ENCODE measurements at places on chromosomes 1 and 21. TPM values are rescaled to one million over a fixed set of nuclear protein-coding genes. Genes with fewer than 3 reads are reported as not detected.

Gene KRTAP21-3
- not detected for total RNA-seq

DNA sequence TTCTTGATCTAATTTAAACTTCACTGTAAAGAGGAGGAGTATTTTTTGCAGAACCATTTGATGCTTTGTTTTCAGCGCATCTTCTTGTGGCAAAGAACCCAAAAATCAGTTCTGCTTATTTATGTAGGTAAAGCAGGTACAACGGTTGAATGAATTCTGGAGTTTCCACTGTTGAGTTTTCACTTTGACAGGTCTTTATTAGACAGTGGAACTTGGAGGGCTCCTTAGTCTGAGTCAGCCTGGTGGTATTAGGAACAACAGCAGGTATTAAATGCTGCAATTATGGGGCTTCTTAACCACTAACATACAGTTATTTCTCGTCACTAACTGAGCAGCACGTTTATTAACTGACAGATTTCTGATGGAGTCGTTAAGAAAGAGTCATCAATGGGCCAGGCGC is 1.2 kb downstream of the LRIG2 start:
- no peaks in the 10 kb centered on the region for H3K36me3 ChIP-seq
- H3K27ac ChIP-seq: peak overlapping the region; percentile 99
- peaks cover 22% of the 10 kb centered on the region for H3K4me1 ChIP-seq
- H3K4me3 ChIP-seq: peak overlapping the region; percentile 99

GRCh38 chr21:45207839-45208626 is 79.7 kb downstream of the POFUT2 start:
- peaks cover 12% of the 10 kb centered on the region for H3K36me3 ChIP-seq
- H3K4me3 ChIP-seq: peak overlapping the region; percentile 34
- peak overlapping the region; percentile 91 for H3K27ac ChIP-seq
- no peak for DNase-seq

DNA sequence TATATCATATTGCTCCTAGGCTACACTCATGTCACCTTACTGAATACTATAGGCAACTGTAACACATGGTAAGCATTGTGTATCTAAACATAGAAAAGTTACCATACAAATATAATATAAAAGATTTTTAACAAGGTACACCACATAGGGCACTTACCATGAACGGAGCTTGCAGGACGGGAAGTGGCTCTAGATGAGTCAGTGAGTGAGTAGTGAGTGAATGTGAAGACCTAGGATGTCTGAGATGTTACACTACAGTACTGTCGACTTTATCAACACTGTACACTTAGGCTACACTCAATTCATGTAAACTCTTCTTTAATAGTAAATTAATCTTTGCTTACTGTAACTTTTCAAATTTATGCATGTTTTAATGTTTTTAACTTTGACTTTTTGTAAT is 81.0 kb upstream of the PLD5 start:
- no peak for DNase-seq
- H3K27ac ChIP-seq: no peak overlapping the region
- peaks cover 6% of the 10 kb centered on the region for H3K27me3 ChIP-seq
- no peaks in the 10 kb centered on the region for H3K36me3 ChIP-seq
- no peaks in the 10 kb centered on the region for H3K4me1 ChIP-seq
- no peak overlapping the region for H3K4me3 ChIP-seq

Gene PTBP2
- total RNA-seq: 28.6 TPM

DNA sequence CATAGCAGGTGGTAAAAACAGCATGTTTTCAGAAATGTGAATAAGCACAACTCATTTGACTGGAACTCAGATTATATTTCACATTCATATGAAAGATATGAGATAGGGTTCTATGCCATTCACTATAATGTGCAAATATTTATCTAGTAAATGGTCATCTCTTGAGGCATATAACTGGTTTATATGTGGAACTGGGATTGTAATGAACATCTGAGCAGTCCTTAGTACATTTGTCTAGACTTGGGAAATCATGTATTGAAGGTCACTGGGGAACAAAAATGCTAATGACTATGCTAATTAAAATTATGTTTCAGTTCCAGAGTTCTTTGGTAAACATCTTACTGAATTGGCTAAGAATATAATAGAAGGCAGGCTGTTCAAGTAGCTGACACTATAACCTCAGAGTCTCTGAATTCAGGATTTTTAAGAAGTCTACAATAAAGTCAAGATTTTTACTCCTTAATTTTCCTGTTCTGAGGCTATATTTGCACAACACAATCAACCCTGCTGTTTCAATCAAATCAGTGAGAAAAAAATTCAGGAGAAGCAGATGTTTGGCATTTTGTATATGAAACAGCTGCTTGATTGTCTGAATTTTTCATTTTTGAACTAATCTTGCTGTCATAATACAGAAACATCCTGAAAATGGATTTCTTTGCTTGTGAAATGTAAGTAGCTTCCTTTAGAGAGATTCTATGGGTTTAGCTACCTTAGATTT is 244.8 kb upstream of the RGS18 start:
- H3K27me3 ChIP-seq: no peaks in the 10 kb centered on the region
- no peak overlapping the region for H3K4me3 ChIP-seq
- no peaks in the 10 kb centered on the region for H3K36me3 ChIP-seq
- no peak overlapping the region for H3K27ac ChIP-seq
- no peaks in the 10 kb centered on the region for H3K4me1 ChIP-seq
- DNase-seq: no peak

Gene PKLR
- not detected for total RNA-seq

Gene U2AF1
- 62.3 TPM for total RNA-seq

DNA sequence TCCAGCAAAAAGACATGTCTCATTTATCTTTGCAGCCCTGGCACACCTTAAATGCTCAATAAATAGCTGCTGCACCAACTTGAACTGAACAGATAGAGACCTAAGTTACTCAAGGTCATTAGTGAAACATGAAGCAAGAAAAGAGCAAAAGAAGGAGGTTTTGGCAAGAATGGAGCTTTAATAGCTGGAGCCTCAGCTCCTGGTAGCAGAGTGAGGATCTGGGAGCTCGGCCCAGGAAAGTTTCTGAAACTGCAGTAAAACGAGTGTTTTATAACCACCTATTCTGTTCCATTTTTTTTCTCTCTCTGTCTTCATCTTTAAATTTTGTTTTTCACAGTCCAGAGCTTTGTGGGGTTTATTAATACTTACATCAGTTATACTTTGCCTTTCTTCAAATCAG is 207.5 kb downstream of the SETD4 start:
- H3K4me1 ChIP-seq: peaks cover 3% of the 10 kb centered on the region
- no peak for DNase-seq
- H3K27ac ChIP-seq: no peak overlapping the region
- H3K4me3 ChIP-seq: no peak overlapping the region
- peaks cover 79% of the 10 kb centered on the region for H3K27me3 ChIP-seq

DNA sequence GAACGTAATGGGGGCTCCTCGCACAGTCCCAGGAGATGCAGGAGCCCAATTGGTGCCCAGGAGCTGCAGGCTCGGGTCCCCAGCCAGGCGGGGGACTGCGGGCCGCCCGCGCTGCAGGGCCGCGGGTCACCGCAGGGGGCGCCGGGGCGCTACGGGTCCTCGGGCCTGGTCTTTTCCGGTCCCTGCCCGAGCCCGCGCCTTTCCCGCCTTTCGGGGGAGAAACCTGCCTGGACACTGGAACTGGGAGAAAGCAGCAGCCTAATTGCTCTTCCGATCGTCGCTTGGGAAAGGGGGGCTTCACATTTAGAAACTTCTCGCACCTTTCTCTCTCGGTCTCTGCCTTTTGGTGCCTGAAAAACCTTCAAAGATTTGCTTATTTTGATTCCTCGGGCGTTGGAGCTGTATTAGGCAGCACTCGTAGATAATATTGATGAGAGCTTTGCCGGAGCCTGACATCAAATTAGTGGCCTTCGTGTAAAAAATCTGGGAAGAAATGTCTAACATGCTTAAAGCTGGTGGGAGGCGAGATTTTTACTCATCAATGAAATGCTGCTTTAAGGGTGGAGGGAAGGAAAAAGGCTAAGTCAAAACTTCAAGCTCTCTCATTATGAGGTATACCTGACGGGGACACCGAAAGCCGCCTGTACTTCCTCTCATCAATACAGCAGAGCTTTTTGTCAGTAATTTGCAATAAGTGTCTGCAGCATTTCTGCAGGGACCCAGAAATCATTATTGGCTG is 12.6 kb upstream of the BARHL2 start:
- no peak overlapping the region for H3K27ac ChIP-seq
- H3K4me1 ChIP-seq: peaks cover 24% of the 10 kb centered on the region
- peak overlapping the region; percentile 78 for H3K4me3 ChIP-seq
- no peak for DNase-seq

DNA sequence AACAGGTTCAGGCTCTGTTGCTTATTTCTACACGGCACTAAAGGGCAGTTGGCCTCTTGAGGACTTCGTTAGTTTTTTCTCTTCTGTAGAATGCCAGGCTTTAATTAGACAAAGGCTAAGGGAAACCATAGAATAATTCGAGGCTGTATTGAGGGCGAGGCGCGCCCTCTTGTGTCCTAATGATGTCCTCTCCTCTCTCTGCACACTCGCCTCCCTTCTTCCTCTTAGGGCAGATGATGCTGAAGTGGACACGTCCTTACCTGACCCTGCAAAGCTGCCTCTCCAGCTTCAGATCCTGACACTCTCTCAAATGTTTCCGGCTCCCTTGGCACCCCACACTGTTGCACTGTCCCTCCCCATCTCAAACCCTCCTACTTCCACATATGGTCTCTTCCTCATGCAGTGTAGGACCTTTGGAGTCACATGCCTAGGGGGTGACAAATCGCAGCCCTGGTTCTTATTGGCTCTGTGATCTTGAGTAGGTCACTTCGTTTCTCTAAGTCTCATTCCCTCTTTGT is 1.9 kb upstream of the ZSCAN20 start:
- H3K27me3 ChIP-seq: peaks cover 9% of the 10 kb centered on the region
- no peaks in the 10 kb centered on the region for H3K36me3 ChIP-seq
- H3K4me3 ChIP-seq: no peak overlapping the region

Gene CHTOP
- 82.0 TPM for total RNA-seq

Data from T-helper 17 cell (primary cell).